ENCODE measurements at places on chromosomes 4 and X.

DNA sequence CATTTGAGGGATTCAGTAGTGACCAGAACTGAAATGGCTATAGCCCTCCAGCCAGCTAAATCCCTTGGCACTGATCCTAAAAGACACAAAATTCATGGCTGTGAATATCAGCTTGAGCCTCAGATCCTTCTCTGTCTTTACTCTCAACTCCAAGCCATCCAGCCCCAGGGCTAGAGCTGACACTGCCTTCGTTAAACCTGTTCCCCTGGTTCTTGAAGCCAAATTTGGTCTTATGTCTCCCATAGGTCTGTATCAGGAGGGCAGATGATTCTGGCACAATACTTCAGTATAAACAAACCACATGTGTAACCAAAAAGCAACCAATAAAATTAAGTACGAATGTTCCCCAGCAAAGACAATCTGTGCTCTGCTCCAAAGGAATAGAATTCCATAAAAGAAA is 78.0 kb downstream of the ANOS1 start:
- no peak for DNase-seq

GRCh38 chrX:97517763-97518162 is 634.1 kb downstream of the RPA4 start:
- no peak for DNase-seq

DNA sequence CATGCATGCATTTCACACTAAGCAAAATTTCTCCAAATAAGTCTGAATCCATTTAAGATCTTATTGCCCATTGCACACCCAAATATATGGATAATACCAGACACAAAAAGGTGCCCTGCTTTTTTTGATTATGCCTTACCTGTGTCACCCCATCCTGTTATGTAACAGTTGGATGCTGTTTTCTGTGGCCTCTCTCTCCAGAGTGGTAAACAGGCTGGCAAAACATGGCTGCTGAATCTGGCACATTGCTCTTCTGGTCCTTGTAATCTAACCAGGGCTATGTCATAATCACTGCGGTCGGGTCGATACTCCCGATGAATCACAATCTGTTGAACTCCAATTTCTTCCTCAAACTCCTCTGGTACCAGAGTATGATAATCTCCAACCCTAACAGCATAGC is 70.1 kb downstream of the PRSS12 start:
- DNase-seq: peak; percentile 21

- no peak for DNase-seq
These were observed 27.6 kb upstream of the SRD5A3 start for GRCh38 chr4:55318175-55319129.

DNA sequence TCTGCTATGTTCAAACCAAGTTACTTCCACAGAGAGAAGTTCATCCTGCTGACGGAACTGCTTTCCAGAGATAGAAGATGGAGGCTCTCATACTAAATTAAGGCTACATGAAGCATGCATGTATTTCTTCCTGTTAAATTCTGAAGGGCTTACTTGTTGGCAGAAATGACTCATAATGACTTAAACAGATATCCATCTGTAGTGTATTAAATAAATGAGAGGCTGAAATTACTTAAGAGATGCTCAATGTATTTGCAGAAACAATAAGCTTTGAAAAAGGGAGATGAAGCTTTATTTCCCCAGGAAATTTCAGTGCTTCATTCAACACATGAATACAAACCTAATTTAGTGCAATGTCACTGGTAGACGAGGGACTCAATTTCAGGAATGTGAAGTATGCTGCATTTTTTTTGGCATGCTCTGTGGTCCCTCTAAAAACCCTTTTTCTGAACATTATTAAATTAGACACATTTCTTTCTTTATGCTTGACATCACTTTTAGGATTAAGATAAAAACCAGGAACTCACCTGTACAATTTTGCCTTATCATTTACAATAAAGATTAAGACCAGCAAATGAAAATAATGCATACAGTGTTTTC is 759.1 kb upstream of the POU3F4 start:
- DNase-seq: no peak

GRCh38 chr4:158125310-158125709 is 47.5 kb downstream of the GASK1B start:
- DNase-seq: no peak

- no peak for DNase-seq
These were observed 19.6 kb upstream of the FGF16 start for GRCh38 chrX:77427611-77428010.

DNA sequence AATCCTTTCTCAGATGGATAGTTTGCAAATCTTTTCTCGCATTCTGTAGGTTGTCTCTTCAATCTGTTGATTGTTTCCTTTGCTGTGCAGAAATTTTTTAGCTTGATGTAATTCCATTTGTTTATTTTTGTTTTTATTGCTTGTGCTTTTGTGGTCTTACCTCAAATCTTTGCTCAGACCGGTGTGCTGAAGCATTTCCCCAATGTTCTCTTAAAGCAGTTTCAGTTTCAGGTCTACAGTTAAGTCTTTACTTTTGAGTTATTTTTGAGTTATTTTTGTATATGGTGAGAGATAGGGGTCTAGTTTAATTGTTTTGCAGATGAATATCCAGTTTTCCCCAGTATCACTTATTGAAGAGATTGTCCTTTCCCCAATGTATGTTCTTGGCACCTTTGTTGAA is 18.2 kb upstream of the SLC25A14 start:
- no peak for DNase-seq

- no peak for DNase-seq
These were observed 153.5 kb downstream of the CAMK2D start for GRCh38 chr4:113607998-113608397.

- no peak for DNase-seq
These were observed 175.8 kb upstream of the TECRL start for GRCh38 chr4:64584981-64585557.

- no peak for DNase-seq
These were observed 736.9 kb upstream of the MAGEB2 start for GRCh38 chrX:29478336-29479069.

- DNase-seq: no peak
These were observed 677.9 kb upstream of the ADGRL3 start for GRCh38 chr4:60522265-60522664.

DNA sequence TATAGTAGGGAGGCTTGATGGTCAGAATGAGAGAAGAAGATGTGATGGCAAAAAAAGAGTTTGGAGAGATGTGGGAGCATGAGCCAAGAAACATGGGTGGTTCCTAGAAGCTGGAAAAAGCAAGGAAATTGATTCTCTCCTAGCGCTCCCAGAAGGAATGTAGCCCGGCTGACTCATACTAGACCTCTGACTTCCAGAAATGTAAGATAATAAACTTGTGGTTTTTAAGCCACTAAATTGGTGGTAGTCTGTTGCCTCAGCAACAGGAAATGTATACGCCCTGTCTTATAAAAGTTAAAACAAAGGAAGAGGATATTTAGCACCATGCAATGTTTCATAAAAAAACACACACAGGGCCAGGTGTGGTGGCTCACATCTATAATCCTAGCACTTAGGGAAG is 182.7 kb upstream of the PCDH7 start:
- no peak for DNase-seq

DNA sequence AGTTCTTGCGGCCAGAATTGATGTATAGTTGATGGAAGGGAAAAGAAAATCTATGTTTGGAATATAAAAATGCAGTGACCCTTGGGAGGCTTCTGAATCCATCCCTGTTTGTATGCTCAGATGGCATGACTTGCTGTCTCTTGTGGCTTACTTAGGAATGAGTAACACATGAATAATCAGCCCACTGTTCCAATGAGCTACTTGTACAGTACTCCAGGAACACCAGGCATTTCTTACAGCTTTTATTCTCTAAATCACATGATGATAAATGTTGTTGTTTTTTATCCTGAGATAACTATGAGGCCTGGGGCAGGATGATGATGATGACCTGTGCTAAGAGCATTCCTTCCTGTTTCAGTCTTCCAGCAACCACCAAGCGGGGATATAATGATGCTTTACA is 18.9 kb downstream of the TMPRSS11E start:
- DNase-seq: no peak

DNA sequence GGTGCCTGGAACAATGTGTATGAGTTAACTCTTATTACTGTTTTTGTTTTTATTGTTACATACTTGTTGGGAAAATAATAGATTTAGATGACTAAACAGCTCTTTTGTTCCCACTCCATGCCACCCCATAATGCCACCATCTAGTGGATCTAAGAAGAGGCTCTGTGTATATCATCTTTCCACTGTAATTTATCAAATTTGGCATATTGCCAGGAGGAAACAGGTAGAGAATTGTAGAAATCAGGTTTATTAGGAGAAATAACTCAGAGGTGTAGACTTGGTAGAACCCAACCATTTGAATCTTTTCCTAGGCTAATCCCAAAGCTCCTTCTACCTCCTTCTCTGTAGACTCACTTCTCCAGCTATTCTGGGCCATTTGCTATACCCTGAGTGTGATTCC is 150.6 kb downstream of the GATB start:
- DNase-seq: no peak

GRCh38 chr4:1072830-1073446 is 40.4 kb downstream of the RNF212 start:
- DNase-seq: peak; percentile 34

GRCh38 chr4:113825272-113825671 is 63.7 kb upstream of the CAMK2D start:
- DNase-seq: peak; percentile 8

- no peak for DNase-seq
These were observed 53.6 kb downstream of the GRK4 start for GRCh38 chr4:3016961-3017360.

- no peak for DNase-seq
These were observed 1.7 kb upstream of the HEPH start for GRCh38 chrX:66162331-66162822.

DNA sequence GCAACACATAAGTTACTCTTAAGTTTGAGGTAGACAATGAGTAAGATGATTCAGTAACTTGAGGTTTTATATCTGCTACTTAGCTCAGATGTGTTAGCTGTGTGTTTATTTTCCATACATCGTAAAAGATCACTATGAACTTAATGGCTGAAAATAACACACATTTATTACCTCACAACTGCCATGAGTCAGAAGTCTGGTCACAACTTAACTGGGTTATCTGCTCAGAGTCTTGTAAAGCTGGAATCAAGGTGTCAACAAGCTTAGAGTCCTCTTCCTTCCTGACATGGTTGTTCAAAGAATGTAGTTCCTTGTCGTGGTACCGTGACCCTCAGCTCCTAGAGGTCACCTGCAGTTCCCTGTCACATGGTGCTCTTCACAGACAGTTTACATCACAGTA is 204.9 kb upstream of the MAGEB2 start:
- no peak for DNase-seq

- DNase-seq: no peak
These were observed 7.1 kb downstream of the OFD1 start for GRCh38 chrX:13741695-13742094.

DNA sequence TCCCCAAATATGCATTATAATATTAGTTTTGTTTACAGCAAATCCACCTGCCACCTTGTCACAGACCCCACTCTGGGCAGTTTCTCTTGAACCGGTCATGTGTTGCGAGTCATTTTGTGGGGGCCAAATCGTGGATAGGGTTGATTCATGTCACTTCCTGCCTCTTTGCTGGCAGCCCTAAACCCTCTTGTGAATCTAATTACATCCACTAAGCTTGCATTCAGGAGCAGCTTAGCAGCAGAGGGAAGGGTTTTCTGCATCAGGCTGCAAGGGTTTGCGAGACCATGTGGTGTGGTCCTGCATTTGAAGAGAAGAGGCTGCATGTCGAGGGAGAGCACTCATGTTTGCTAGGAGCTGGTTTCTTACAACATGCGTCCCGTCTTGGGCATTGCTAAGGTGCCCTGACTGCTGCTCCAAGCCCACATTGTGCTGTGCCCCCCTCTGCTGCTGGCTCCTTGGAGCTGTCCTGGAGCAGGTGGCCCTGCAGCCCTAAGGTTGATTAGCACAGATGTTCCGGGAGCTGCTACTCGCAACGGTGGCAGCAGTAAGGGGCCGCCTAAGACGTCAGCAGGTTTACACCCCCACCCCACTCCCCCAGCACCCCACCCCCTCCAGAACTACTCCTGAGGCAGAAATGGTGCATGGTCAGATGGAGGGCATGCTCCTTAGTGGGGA is 88.9 kb upstream of the CLDN34 start:
- DNase-seq: no peak

- DNase-seq: no peak
These were observed 54.9 kb upstream of the CNKSR2 start for GRCh38 chrX:21319323-21319722.

DNA sequence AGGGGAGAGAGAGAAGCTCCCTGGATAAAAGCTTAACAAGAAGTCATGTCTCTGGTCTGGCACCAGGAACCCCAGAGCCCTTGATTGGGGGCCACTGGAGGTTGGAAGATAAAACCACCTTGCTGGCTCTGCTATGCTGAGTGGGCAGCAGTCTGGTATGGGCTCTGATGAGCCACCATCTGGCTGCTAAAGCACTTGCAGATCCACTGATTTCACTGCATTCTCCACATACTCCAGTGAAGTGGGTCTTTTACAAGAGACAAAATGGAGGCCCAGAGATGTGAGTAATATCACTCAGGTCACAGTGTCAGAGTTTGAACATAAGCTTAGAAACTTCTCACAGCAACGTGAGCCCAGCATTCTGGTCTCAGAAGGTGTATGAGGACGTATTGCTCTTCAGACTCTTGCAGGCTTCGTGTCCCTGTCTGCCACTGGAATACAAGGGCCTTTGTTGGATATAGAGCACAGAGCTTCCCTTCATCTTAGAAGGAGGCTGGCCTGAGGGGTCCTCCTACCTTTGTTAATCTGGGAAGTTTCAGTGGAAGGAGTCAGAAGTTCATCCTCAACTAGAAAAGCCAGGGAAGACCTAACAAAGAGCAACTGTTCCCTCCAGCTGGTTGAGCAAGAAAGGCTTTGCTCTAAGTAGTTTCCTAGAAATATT is 11.8 kb downstream of the CLDN2 start:
- DNase-seq: no peak

GRCh38 chr4:61004651-61005170 is 195.4 kb upstream of the ADGRL3 start:
- no peak for DNase-seq

DNA sequence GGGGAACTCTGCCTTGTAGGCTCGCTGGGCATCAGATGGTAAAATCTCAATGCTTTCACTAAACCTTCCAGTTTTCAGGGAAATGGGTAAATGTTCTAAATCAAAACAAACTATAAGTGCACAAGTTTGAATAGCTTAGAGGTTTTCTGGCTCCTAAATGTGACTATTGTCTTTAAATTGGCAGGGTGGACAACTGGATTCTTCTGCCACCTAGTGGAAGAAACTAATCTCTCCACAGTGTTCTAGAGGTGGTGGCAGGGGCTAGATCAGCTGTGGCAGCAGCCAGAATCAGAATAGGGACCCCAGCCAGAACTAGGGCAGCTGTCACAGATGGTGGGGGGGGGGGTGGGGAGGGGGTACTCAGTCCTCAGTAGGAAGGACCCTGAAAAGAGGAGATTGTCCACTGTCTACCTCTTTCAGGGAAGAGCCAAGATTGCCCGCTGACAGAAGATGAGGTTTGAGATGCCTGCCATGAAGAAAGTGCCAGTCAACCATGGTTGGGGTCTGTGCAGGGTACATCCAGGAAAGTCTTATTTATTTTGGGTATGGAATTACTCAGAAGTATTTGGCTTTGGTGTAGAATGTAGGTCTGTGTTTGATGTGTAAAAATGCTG is 201.4 kb downstream of the CCNG2 start:
- DNase-seq: no peak
